ENCODE measurements at places on chromosomes 13 and 19.

DNA sequence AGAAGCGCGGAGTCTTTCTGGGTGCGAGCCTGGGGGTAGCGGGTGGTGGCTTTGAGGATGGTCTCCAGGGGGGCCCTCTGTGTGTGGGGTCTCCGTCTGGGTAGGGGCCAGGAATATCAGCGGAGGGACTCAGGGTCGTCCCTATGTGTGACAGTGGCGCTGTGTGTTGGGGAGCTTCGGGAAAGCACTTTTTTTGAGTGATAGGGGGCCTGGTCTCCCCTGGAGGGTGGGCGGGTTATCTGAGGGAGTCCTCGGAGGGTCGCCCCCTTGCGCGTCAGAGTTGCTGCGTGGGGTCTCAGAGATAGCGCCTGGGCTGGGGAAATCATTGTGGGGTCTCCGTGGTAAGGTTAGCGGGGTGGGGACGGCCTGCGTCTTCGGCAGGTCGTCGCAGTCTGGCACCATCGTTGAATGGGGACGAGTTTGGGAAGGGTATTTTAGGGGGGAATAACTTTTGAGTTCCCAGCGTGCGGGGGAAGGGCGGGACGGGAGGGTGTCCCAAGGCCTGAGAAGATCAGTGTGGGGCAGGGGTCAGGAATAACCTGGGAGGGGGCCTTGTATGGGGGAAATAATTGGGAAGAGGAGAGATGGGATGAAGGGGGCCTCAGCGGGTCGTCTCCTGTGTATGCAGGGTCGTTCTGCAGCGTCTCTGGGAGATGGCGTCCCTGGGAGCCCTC is 857 bp downstream of the IER2 start:
- no peak for DNase-seq

- no peak for DNase-seq
Measured at GRCh38 chr13:21638319-21639282, 32.3 kb upstream of the FGF9 start.

DNA sequence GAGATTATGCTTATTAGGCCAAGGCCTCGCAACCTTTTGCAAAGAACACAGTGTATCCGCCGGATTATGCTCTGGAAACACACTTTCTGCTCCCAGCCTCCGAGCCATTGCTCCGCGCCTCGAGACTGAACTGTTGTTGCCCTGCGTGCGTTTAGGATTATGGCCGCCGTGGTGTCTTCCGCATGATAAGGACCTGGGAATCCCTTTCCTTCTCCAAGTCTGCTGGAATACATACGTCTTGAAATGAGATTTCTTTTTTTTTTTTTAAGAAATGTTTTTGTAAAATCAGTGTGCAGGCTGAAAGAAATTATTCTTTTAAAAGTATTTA is 89.8 kb upstream of the SOX1 start:
- DNase-seq, result no peak

DNA sequence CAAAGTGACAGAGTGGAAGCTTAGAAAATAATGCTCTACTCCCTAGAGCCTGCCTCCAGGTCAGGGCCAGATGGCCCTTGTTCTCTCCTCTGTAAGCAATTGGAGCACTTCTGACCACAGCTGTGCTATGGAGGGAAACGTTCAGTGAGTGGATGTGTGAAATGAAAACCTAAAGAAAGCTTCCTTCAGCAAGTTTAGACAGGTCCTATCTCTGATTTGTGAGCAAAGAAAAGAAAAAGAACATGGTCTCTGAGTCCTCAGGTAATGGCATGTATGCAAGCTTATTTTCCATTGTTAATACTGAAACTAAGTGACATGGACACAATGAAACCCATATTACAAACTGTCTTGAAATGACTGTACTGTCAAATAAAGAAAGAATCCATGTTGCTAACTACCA is 1486.8 kb downstream of the EFNB2 start:
- DNase-seq, result no peak

GRCh38 chr13:32047088-32047487 is 15.5 kb downstream of the FRY start:
- no peak for DNase-seq

DNA sequence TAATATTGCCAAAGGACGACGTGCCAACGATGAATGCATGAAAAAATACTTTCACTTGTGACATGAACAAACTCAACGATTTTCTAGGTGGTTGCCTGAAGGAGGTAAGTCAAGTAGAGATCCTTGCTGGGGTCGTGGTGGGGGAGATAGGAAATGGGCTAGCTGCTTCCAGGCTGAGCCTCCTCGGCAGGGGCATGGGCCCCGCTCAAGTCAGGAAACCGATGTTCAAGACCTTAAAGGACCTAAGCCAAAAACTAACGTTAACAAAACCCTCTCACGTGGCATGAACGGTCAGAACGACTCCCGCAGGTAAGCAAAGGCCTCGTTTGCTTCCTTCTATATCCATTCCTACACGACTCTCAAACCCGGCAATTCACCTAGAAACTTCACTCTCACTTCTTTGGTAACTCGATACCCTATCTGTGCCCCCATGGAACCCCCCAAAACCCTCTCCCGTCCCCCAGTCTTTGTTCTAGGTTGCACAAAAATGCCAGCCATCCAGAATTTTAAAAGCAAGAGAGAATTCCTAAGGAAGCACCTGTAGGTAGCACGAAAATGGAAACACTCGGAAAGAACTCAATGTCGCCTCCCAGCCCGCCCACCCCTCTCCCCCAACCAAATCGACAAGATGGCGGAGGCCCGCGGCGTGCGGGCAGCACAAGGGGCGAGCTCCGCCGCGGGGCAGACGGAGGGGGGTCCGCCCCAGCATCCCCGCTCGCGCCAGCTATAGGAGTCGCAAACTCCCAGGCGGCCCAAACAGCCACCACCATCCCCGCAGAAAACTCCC is 13.6 kb downstream of the ACP4 start:
- DNase-seq, result no peak

DNA sequence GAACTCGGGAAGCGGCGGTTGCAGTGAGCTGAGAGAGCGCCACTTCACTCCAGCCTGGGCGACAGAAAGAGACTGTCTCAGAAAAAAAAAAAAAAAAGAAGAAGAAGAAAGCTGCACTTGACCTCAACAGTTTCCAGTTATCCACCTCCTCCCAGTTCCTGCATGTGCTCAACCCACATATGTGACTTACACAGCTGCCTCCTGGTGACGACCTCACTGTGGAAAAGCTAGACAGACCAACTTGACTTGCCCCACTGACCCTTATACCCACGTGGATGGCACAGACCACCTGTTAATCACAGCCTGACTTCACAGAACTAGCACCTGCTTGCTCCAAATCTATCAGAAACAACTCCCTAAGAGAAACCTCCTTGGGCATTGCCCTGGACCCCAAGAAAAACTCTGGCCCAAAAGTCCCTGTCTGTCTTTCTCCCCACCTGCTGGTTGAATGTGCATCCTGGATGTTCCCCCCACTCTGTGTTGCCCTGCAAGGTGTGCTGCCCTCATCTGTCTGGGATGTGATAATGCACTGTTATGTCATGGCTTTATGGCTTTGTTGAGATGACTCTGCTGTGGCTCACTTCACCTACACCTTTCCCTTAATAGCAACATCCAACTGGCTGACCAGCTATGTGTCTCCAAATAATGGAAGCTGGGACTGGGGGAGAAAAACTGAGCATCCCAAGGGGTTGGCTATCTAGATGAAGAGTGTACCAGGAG is 2.8 kb downstream of the ZNF20 start:
- DNase-seq, result no peak

DNA sequence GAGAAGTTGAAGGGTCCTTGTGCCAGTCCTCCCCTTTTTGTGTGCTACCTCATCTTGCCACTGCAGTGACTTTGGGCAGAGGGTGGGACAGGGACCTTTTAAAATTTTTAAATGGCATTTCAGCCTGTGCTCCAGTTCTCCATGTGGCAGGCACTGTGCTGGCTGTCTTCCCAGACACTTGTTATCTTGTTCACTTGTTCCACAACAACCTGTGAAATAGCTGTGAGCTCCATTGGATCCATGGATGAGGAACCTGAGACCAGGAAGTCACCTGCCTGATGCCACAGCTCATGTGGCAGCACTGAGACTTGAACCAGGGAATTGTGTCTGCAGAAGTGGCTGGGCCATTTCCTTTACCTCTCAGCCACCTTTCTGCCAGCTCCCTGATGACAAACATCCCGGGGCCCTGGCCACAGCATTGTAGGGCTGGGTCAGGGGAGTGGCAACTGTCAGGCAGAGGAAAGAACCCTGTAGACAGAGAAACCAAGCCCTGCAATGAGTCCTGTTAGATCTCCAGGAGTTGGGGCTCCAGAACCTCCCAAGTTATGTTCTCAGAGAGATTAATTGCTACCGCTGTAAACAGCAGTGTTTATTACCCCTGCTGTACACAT is 6.4 kb downstream of the EGLN2 start:
- DNase-seq, result no peak

GRCh38 chr19:35462476-35462953 is 14.5 kb downstream of the FFAR2 start:
- DNase-seq, result no peak

GRCh38 chr19:2327773-2328400 is 499 bp downstream of the LSM7 start:
- DNase-seq, result no peak

- DNase-seq, result no peak
Measured at GRCh38 chr19:18657590-18658365, 20.9 kb downstream of the KLHL26 start.

DNA sequence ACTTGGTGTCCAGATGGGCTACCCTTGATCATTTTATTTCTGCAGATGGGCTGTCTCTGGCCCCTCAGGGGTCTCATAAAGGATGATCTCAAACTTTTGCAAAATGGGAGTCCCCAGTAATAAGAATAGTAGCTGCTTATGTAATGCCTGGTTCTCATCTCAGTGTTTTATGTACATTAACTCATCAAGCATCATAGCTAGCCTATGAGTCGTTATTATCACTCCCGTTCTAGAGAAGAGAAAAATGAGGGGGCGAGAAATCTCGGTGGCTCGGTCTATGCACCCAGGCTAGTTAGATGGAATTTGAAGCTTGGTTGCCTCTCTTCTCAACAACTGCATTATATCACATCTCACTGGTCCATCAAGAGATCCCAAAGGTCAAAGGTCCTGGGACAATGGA is 3.4 kb downstream of the CACNG6 start:
- DNase-seq, result no peak

- DNase-seq, result no peak
Measured at GRCh38 chr19:13611596-13611995, 105.3 kb upstream of the CACNA1A start.

DNA sequence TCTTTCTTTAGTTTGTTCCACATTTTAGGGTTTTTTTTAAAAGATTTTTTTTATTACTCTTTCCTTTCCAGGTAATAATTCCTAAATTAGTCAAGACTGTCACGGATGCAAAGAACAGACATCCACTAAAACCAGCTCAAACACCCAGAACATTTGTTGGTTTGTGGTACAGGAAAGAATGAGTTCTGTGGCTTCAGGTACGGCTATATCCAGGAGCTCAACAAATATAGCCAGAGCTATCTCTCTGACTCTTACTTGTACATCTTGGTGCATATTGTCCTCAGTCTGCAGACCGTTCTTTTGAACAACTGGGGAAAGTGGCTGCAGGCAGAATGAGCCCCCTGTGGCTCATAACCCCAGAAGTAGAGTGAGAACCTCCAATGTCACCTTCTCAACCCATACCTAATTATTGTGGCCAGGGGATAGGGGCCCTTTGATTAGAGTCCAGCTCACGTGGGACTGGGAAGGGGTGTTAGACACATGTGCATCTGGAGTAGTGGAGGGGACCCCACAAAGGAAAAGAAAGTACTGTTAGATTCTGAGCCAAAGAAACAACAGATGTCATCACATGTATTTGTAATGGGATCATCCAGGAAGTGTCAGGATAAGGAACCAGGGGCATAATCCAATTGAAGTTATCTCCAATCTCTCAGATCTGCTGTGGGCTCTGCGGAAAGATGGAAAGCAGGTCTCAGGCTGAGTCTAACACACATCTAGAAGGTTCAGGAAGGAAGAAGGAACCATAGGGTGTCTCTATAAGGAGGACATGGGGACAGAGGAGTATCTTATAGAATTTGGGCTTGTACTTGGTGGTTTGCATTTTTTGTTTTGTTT is 1.9 kb upstream of the ZNF358 start:
- DNase-seq, result no peak

GRCh38 chr13:110835721-110836604 is 78.9 kb downstream of the ANKRD10 start:
- DNase-seq, result no peak

DNA sequence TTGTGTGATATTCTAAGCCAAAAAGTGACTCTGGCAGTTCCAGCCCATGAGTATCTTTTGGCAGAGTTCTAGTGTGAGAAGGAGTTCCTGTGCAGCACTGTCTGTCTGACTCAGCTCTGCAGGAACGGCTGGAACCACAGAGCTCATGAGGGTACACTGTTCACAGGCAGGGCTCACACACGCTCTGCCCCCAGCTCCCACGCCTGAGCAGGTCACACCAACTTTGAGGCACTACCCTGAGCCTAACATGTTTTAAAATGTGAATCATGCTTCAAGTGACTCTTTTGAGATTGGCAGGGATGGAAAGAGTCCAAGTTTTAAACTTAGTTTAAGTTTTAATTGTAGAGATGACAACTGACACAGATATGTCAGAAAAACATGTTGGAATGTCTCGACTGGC is 1203.3 kb downstream of the UQCRFS1 start:
- no peak for DNase-seq

GRCh38 chr19:55178781-55179599 is 1.1 kb downstream of the SYT5 start:
- peak; percentile 83 for DNase-seq

DNA sequence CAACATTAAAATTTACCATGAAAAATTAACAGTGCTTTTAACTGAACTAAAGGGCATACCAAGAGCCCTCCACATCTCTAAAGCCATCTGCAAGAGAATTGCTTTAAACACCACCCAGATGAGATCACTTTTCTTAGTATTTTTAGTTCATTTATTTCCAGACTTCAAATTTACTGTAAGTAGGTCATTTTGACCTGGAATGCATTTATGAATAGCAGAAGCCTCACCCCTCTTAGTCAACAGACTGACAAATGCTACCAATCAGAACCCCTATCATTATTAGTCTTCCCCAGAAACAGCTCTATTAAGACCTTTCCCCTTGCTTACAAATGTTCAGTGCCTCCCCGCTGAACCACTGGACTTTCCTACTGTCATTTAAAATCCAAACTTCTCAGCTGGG is 27.3 kb downstream of the RUBCNL start:
- DNase-seq, result no peak

- peak; percentile 98 for DNase-seq
Measured at GRCh38 chr19:38929929-38930775, at the start of gene SARS2. Gene SARS2, minus strand, starts transcription at chr19:38930763. Its CDS starts 27 bp downstream, at chr19:38930736.

DNA sequence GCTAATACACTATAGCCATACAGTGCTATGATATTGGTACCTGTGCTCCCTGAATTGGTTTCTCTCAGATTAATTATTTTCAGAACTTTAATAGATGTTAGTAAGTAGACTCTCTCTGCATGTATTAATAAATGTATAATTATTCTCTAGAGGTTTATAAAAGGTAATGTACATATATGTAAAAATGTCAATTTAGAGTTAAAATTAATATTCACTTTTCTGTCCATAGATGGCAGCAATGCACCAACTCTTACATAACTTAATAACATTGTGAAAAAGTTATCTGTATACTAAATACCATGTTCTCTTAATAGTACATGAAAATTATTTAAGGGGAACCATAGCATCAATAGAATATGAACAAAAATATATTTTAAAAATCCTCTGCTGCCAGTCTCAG is 515.0 kb upstream of the KLHL1 start:
- DNase-seq, result no peak
